ENCODE measurements at places on chromosomes 3 and 15. TPM values are rescaled to one million over a fixed set of nuclear protein-coding genes. Genes with fewer than 3 reads are reported as not detected.

SEMA3B gene
- 26.5 TPM for total RNA-seq

DNA sequence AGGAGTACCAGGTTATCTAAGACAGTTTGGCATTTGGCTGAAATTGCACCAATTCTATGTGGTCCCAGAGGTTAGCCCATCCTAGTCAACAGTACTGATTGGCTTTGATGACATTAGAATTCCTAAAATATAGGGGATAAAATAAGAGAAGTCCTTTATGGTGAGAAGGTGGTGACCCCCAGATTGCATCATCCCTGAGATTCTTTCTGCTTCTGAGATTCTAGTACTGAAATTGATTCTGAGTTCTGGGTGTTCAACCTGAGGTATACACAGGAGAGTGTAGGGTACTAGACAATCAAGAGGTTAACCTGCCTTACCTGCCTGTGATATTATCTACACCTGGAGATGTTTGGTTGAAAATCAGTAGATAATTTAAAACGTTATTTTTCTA lies 140.9 kb upstream of the MRPS22 start:
- DNase-seq, result no peak

GRCh38 chr3:46440531-46441294 lies 24.0 kb downstream of the LTF start:
- DNase-seq, result no peak

DNA sequence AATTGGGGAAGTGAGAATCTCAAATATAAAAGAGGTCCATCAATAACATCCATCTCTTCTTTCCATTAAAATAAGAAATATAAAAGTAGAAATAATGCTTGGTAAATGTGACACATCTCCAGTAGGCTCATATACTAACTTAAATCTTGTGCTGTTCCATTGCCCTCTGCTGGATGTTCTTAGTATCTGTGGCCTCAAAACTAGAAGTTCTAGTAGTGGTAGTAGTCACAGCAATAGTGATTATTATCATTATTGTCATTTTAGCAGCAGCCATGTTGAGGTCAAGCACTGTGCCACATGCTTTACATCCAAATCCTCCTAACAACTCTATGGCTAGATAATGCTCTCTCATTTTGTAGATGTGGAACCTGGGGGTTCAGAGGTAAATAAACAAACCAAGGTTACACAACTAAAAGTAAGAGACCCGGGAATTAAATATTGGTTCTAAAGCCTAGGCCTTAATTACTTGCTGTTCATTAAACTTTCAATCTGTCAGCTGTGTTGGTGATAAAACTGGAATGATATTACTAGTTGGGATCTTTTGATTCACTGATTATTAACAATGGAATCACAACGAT lies 20.2 kb upstream of the BTLA start:
- DNase-seq, result no peak

GRCh38 chr3:123765475-123766128 lies 118.5 kb downstream of the MYLK start:
- DNase-seq, result no peak

DNA sequence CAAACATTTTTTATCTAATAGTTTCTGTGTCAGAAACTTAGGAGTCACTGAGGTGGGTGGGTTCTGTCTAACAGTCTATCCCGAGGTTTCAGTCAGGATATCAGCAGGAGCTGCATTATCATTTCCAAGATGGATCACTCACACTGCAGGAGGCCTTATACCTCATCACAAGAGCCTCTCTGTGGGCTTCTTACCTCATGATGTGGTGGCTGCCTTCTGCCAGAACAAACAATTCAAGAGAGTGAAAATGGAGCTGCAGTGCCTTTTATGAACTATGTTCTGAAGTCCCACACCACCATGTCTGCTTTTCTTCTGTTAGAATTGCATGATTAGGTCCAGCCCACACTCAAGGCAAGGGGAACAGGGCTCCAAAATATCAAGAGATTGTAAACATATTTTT lies 27.9 kb downstream of the RFX7 start:
- DNase-seq, result no peak
